ENCODE measurements at places on chromosomes 7 and 10.

DNA sequence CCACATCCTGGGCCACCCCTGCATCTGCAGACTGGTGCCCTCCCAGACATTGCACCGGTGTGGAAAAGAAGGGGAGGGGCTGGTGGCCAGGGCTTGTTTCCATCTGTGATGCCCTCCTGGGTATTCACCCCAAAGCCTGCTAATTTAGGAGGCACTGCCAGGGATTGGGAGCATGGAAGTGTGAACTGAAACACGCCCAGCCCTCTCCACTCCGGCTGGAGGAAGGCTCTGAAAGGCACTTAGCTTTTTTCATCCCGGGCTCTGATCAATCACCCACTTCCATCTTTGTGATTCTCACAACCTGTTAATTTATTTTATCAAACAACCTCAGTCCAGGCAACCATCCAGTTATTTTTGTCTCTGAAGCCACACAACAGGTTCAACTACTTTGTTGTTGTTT is 20.9 kb upstream of the CPXM2 start:
- no peak for DNase-seq

DNA sequence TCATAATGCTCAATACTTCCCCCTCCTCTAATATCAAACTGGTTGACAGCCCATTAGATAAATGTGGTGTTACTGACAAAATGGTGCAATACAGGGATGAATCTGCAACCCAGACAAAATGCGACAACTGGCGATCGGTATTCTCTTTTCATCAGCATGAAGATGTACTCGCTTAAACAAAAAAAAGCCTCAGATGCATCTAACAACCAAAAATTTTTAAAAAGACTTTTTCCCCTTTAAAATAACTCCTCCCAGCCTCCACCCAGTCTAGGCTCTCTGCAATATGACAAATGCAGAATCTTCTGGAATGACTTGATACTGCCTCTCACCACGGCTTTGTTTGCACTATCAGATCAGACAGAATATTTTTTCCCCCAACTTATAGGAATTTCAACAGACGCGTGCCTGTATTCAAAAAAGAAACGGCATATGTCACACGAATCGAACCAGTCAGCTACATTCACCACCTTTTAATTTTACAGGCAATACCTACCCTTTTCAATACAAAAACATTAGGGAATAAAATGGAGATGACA is 1.2 kb downstream of the YWHAG start:
- no peak for DNase-seq

- DNase-seq, result peak; percentile 50
Measured at GRCh38 chr7:71733107-71733870, 601.3 kb downstream of the GALNT17 start.

- no peak for DNase-seq
Measured at GRCh38 chr7:124412531-124412930, 353.1 kb downstream of the GPR37 start.

DNA sequence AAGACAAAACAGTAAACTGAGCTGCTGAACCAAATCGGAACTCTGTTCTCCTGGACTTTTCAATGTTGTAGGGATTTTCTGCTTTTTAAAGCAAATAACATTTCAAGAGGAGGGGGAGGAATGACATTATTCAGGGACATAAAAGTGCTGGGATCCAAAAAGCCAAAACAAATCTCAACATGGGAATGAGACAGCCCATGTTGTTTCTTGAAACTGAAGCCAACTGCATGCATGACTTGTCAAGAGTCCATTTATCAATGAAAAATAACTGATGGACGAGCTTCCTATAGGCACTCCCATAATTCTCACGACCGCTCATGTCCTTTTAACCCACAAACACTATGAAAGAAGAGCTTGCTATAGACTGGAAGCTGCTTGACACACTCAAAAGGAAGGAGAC is 27.8 kb downstream of the FAM53B start:
- DNase-seq, result no peak

GRCh38 chr10:11425676-11426075 is 185.8 kb downstream of the USP6NL start:
- DNase-seq, result no peak

DNA sequence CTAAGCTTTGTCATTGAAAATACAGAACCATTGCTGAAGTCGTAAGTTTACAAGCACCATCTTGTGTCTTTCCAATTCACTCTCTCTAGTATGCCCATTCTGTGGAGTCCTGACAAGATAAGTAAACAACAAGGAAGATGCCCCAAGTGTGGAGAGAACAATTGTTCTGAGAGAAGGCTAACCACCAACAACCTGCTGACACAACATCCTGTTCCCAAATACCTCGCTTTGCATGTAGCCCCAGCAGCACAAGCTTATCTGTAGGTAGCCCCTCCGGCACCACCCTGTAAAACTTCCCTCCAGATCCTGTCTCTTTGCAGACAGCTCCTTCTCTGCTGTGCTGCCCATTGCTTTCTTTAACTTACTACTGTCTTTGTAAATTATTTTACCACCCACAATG is 233.3 kb upstream of the AOAH start:
- DNase-seq, result no peak

- no peak for DNase-seq
Measured at GRCh38 chr10:58843760-58844159, 331.1 kb downstream of the BICC1 start.

GRCh38 chr7:2903682-2904162 is 59.6 kb upstream of the GNA12 start:
- no peak for DNase-seq

DNA sequence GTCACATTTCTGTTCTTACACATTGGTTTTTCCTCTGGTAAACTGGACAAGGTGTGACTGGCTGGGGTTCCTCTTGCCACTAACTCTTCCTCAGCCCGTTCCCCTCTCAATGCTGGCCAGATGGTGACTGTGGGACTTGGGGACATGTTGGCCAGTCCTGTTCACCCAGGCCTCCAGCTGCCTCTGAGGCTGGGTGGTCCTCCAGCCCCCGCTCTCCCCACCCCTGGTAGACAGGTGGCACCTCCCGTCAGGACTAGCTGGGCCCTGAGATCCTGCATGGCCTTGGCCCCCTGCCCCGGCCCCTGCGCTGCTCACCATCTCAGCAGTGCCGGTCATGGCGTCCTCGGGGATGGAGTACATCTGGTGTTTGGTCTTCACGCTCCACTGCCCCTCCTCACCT is 10.8 kb upstream of the MYL7 start:
- DNase-seq, result no peak

DNA sequence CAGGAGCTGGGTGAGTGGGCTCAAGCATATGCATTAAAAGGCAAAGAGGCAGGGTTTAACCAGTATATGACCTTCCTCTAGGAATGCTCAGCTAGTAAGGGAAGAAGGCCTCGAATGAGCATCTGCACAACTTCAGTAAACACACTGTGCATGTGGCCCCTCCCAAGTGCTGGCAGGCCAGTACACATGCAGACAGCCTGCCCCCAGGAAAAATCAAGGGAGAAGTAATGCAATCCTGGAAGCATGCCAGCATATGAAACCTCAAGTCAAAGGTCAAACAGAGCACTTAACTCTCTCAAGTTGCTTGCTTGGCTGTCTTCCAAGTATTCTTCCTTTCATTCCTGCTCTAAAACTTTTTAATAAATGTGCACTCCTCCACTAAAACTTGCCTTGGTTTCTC is 208.4 kb downstream of the ACTR3B start:
- peak; percentile 18 for DNase-seq

- DNase-seq, result no peak
Measured at GRCh38 chr7:88670536-88670935, 89.0 kb upstream of the ZNF804B start.

DNA sequence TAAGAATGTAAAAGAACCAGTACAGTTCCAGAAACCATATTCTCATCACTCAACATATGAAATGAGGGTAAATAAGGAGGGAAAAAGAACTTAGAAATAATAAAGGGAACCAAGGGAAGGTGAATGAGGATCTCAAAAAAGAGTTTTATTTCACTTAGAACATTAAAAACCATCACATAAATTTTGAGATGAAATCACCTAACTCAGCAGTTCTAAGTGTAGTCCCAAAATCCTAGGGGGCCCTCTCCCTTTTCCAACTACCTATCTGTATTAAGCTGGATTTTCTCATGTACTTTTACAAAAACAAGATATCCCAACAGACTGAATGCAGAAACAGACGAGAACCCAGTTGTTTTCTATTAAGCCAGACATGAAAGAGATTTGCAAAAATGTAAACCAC is 3.2 kb downstream of the ZCWPW1 start:
- DNase-seq, result no peak

GRCh38 chr10:92278996-92279696 is 11.7 kb downstream of the CPEB3 start:
- no peak for DNase-seq

GRCh38 chr7:69656890-69657289 is 58.6 kb downstream of the AUTS2 start:
- no peak for DNase-seq

DNA sequence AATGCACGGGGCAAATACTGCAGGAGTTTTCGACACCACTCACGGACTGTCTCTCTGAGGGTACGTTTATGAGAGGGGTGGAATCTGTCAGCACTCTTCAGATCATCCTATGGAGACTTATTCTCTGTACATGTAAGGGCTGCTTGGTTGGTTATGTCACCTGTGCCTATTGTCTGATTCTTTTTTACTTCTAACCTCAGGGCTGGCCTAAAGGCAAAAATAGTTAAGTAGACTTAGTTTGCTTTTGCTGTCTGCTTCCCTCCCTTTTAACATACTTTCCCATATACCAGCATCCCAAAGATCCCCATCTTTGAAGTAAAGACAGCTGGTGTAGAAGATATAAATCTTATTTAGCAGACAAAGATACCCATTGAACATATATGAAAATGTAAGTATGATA is 105.9 kb downstream of the PRKG1 start:
- no peak for DNase-seq

DNA sequence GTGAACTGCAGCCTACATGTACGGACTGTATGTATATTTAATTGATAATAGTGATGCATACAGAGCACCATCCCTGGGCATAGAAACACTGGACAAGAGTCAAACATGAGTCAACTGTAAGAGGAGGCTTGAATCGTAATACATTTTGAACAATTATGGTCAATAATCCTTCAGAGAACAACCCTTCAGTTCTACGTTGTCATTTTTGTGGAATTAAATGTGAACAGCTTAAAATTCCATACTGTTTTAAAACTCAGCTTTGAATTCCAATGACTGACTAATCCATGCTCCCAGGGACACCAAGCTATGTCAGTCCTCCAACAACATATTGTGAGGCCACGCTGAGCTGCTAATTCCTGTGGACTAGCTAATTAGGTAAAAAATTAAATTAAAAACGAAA is 41.5 kb upstream of the KMT2E start:
- DNase-seq, result no peak

GRCh38 chr10:73819081-73819480 is 7.7 kb upstream of the NDST2 start:
- no peak for DNase-seq

- no peak for DNase-seq
Measured at GRCh38 chr10:121740069-121740468, 141.8 kb upstream of the FGFR2 start.

GRCh38 chr10:63247771-63248170 is 114.6 kb downstream of the NRBF2 start:
- DNase-seq, result no peak

DNA sequence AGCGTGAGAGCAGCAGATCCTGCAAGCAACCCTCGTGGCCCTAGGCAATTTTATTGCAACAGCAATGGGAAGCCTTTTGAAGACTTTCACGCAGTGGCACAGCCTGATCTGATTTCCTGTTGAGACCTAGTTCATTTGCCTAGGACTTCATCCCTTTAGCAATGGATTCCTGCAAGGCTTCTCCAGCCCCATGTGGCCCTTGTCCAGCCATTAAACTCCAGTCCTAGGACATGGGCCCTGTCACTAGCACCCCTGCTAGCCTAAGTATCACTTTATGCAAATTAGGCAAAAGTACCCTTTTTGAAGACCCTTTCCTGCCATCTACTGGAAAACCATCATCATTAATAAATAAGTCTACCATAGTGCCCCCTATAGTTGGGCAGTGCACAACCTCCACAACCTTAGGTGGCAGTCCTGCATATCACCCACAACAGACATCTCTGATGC is 379.4 kb downstream of the GALNT17 start:
- no peak for DNase-seq

GRCh38 chr7:36487756-36488336 is 98.2 kb downstream of the ANLN start:
- DNase-seq, result peak; percentile 57

GRCh38 chr7:33640741-33641140 is 264.6 kb upstream of the BMPER start:
- no peak for DNase-seq

DNA sequence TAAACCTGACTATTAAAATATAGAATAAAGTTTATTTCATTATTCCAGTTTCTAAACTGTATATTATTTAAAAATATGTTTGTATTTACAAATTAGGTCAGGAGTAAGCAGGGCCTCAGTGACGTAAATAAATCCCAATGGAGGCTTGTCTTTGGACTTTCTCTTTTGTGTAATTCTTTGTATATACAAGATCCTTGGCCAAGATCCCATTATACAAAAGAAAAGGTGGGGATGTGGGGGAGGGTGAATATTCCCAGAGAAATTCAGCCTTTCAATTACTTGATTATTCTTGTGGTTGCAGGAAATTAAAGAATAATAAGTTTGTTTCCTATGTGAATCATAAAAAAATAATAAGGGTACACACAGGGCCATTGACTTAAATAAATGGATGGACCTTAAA is 178.7 kb upstream of the PRPS1L1 start:
- DNase-seq, result peak; percentile 4

- DNase-seq, result no peak
Measured at GRCh38 chr10:58322072-58322834, 12.6 kb upstream of the UBE2D1 start.

GRCh38 chr10:130015075-130015695 is 51.1 kb upstream of the EBF3 start:
- no peak for DNase-seq

DNA sequence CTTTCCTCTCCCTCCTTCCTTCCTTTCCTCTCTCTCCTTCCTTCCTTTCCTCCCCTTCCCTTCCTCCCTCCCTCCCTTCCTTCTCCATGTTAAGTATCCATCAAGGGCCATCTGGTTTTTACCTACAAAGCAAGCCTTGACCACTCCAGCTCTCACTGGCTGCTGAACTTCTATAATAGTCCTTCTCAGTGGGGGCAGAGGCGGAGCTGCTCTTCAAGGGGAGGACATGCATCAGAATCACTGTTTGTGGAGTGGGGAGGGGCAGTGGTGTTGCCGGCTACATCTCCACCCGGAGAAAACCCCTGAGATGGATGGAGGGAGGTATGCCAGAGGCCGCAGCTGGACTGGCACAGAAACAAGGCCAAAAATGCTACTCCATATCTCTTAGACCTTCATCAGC is 25.9 kb downstream of the LAMB1 start:
- no peak for DNase-seq

All from NCI-H1105 (cell line).